ENCODE measurements at places on chromosomes 1 and 21.

DNA sequence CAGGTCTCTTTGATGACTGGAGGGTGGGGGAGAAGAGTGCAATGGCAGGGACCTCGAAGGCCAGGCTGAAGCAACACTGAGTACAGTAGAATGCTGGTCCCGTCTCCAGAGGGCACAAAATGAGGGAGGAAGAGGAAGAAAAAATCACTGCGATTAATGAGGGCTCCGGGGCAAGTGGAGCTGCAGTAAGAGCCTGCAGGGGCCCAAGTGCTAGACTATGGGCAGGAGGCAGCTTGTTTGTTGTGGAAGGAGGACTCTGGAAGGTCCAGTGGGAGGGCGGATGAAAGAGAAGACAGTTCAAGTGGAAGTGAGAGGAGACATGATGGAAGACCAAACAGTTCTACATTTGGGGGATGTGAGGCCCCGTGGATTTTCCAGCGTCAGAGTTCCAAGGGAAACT, 17.4 kb downstream of the TMCC2 start:
- DNase-seq: no peak

GRCh38 chr1:87155648-87156047, 173.0 kb upstream of the LMO4 start:
- no peak for DNase-seq

- DNase-seq: no peak
Measured at GRCh38 chr21:15729346-15729673, 472 bp upstream of the USP25 start.

- no peak for DNase-seq
Measured at GRCh38 chr1:212752252-212752933, 39.2 kb downstream of the NSL1 start.

- DNase-seq: no peak
Measured at GRCh38 chr1:116352349-116352813, 20.7 kb upstream of the ATP1A1 start.

DNA sequence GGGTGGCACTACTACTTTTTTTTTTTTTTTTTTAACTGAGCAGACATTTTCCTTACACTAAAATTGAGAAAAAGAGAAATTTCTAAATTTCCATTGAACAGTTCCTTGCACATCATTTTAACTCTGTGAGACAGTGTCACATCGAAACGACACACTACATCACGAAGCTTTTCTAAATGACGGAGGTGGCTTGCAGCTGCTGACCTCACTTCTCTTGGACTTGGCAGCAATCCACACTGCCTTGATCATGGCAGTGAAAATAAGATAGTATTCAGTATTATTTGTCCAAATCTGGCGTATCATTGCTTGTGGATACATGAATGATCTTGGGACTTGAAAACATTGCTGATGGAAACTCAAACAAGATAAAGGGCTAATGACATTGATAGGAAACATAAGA, 80.3 kb upstream of the CYYR1 start:
- no peak for DNase-seq

- no peak for DNase-seq
Measured at GRCh38 chr21:23887725-23888306, 1719.5 kb downstream of the MRPL39 start.

DNA sequence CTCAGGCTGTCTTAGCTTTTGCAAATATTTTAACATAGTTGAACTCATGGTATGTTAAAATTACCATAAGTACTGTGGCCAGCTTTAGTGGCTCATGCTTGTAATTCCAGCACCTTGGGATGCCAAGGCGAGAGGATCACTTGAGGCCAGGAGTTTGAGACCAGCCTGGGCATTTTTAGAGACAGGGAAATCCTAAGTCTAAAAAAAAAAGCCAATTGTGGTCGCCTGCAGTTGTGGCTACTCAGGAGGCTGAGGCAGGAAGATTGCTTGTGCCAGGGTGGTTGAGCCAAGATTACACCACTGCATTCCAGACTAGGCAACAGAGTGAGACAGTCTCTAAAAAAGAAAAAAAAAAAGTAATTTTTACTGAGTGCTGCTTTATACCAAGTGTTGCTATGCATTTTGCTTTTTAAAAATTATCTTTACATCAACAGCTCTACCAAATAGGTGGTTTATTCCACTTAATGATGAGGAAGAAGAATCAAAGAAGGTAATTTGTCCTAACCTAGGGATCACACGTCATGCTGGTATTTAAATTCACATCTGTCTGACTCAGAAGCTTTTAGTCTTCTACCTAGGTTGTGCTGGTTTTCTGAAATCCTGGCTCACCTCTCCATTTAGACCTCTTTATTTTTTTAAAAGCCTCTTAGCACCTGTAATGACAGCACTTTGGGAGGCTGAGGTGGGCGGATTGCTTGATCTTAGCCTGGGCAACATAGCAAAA, 16.8 kb downstream of the PPP1R12B start:
- DNase-seq: no peak

- no peak for DNase-seq
Measured at GRCh38 chr1:248834343-248834940, 3.6 kb upstream of the ZNF672 start.

DNA sequence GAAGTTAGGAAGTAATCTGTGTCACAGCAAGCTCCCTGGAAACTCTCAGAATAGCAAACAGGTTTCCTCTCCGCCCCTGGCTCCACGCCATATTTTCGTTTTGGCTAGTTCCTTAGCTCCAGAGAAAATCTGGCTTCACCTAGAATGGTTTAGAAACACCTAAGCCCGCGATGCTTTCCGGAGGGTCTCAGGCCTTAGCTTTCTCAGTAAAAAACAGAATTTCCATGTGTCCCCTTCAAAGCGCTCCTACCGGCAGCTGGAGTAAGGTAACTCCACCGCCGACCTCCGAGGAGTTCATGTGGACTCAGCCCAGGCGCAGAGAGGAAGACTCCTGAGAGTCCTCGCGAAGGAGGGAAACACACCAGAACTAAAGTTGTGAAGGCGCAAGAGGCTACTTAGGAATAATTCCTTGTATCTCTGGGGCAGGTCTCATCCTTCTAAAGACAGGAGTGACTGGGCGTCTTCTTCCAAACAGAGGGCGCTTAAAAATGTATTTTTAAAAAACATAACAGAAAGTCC, 406 bp downstream of the KIAA0040 start:
- DNase-seq: peak; percentile 35

DNA sequence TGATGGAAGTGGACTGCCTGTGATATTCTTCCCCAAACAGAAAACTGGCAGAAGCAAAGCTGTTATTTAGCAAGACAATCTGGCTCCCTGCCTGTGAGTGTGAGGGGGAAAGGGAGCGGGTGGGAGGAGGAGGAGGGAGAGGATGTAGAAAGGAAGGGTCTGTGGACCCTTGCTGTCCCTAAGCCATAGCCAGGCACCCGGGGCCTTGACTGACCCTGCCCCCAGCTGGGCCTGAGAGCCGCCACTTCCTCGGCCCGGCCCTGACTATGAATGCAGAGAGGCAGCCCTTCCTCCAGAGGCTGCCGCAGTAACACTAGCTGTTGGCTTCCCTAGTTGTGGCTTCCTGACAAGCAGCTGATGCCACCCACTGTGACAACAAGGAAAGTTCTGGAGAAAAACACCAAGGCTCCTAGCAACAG, 13.9 kb downstream of the PLA2G2F start:
- no peak for DNase-seq

DNA sequence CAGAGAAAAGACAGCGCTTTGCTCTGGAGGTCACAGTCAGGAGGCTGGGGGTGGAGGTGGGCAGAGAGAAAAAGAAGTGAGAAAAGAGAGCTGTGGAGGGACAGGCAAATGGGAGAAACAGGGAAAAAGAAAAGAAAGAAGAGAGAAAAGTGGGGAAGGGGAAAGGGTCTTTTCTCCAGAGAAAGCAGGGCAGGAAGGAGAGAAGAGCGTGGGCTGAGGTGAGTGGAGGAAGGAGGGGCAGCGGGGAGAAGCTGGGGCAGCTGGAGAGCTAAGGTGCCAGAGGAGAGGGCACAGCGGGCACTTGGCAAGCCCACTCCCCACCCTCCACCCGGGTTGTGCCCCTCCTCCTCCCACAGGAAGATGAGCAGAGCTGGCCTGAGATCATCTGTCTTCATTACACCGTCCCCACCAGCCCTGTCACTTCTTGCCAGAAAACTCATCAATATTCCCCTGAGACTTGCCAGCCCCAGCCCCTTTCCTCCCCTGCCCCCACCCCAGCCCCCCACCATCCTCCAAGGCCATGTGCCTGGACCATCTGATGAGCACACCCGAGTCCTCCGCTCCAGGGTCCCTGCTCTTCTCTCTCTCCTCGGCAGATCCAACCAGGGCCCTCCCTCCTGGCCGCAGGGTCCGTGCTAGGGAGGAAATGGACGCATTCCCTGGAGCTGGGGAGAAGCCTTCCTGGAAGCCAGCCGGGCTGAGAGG, 17.0 kb upstream of the BLACAT1 start:
- DNase-seq: no peak

DNA sequence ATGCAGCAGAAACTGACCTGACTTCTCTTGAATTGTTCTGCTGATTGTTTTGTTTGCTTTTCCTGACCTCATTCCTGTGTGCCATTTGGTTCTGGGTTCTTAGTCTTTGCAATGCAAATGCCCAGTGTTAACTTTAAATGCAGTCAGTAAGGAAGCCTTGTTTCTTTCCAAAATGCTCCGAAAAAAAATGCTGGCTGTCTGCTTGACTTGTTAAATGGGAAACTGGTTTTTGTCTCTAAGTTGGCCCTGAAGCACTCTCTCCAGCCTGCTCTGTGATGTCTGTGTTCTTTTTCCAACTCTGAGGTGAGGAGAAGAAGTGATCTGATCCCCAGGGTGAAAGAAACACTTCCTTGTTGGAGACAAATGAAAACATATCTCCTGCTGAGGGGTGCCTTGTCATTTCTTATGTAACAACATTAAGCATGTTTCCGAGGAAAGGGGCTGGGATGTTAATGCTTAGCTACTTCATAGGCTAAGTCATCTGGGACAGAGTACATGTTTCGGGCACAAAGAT, 256.3 kb upstream of the ADGRL4 start:
- DNase-seq: no peak

GRCh38 chr1:217029281-217030157, 306.3 kb upstream of the ESRRG start:
- no peak for DNase-seq

- no peak for DNase-seq
Measured at GRCh38 chr1:221698579-221699349, 43.1 kb downstream of the DUSP10 start.

DNA sequence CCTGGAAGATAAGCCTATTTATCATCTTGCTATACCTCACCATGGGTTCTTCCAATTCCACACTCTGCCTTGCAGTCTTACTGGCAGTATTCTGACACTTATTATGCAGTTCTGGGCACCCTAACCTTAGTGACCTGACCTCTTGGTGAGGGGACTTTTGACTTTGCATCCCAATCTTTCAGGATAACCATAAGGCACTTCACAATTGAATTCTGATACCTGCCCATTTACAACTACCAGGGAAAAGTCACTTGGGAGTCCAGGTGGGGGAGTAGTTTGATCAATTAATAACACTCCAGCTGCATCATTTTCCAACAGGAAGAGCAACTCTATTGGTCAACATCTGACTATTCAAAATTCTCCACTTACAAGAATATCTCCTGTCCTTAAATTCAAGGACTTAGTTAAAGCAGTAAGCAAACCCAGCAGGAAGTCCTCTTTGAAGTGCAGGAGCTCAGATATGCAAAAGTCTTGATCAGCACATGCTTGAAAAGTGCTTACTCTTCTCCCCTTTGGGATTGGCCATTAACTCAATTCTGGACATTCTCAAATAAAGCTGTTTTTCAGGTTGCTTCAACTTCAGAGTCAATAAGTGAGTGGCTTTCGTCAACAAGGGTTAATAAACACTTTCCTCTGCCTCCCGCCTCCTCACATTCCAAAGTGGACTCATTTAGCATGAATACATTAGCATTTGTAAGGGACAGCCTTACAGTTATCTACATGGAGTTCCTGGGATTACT, 177.4 kb upstream of the NRIP1 start:
- DNase-seq: no peak

DNA sequence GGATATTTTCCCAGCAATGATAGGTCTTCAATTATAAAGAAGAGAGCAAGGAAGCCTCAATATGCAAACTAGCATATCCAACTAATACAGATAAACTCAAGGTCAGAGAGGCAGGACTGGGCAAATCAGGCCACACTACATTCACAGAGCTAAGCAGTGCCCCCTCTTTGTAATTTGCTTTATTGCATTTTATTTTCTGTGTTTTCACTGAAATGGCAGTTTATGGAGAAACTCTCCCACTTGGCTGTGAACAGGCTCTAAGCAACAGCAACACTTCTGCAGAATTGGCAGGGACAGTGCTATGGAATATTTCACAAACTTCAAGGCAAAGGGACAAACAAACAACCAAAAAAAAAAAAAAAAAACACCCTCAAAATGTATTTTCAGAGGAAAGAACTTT, 93.4 kb upstream of the SOD1 start:
- DNase-seq: no peak

DNA sequence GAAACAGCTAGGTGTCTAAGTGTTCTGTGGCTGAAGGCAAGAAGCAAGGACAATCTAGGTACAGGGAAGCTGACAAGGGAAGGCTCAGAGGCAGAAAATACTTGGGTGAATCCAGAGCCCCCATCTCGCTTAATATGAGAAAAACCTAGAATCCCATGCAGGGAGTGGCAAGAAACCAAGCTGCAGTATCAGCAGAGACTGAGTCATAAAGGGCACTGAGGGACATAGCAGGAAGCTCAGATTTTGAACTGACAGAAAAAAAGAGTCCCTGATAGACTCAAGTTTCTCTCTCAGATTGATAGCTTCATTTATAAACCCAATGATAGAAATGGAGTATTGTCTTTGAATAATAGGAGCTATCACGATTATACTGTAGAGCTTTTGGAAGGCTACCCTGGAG, 77.3 kb upstream of the KCNJ15 start:
- DNase-seq: no peak

DNA sequence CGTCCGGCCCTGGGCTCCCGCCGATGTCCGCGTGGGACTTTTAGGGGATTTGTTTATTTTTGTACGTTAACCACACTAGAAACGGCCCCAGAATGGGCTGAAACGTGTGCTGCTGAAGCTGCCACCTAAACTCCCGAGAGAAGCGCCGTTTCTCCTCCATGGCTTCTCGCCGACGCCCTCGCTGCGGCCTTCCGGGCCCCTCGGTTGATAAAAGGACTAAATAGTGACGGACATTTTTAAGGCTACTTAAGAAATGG, 678 bp upstream of the PTTG1IP start:
- no peak for DNase-seq

GRCh38 chr21:20373031-20373430, 625.2 kb upstream of the NCAM2 start:
- DNase-seq: no peak

- no peak for DNase-seq
Measured at GRCh38 chr1:233299450-233299849, 3.9 kb upstream of the PCNX2 start.

GRCh38 chr1:77354536-77354935, 72.7 kb downstream of the AK5 start:
- no peak for DNase-seq

DNA sequence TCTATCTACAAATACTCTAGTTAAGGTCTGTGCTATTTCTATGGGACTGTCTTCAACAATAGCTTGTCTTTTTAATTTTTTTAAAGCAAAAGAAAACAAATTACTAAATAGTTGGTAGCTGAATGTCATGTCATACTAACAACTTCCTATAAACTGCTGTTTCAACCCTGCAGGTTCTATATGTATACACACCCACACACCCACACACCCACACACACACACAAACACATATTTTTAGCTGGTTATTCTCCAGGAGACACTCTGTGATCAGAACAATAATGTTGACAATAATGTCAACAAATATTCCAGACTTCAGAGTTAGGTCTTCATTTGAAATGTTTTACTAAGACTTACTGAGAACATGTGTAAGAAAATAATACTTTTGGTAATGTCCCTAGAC, 66.7 kb downstream of the AK5 start:
- DNase-seq: no peak

Data from T-helper 2 cell (primary cell).